ENCODE measurements at places on chromosomes 2 and 18. TPM values are rescaled to one million over a fixed set of nuclear protein-coding genes. Genes with fewer than 3 reads are reported as not detected.

Gene HES6
- total RNA-seq: 8.8 TPM

GRCh38 chr18:32907311-32907585, 134.4 kb upstream of the KLHL14 start:
- no peak for DNase-seq

Gene AFF3
- total RNA-seq: 12.8 TPM

Gene ABCG8
- total RNA-seq: not detected

Gene CAVIN2
- 0.74 TPM for total RNA-seq

Gene FSHR
- 0.95 TPM for total RNA-seq

DNA sequence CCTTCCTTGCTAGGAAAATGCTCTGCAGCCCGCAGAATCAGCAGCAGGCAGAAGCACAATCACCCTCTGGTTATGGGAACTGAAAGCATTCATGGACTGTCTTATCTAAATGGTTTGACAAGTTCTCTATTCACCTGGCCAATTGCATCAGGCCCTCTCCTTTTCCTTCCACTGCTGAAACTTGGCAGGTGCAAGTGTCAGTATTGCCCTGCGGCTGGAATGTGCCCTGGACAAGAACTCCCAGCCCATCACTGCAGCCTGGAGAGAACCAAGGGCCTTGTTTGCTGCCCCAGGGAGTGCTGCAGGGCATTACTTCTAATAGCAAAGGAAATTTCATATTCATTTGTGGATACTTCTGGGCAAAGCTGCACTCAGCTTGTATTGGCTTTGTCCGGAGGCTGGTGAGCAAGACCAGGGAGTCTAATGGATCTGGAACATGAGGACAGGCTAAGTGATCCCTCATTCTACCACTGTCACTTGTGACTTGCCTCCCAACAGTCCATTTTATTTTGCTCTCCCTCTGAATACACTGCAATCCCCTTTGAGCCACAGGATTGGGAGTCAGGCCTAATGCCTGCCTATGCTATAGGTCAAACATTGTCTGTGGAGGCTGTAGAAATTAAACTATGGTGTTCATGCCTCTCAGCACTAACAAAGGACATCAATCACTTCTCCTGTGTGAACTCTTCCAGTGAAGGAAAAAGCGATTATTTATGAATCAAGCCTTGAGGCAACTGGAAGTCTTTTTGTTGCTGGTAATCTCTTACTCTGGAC, 116.9 kb downstream of the LYPD6B start:
- peak; percentile 52 for DNase-seq

Gene ZNF396
- total RNA-seq: 2.8 TPM

- no peak for DNase-seq
These were observed 364.9 kb upstream of the TMEFF2 start for GRCh38 chr2:192559587-192559986.

- DNase-seq: peak; percentile 22
These were observed 31.3 kb downstream of the PTPRM start for GRCh38 chr18:7598167-7599047.

GRCh38 chr2:10007921-10008808, 35.2 kb upstream of the KLF11 start:
- DNase-seq: no peak

GRCh38 chr2:123928358-123928757, 96.7 kb upstream of the CNTNAP5 start:
- no peak for DNase-seq

Gene ZC3H6
- 10.7 TPM for total RNA-seq

GRCh38 chr2:8065191-8065590, 616.7 kb upstream of the ID2 start:
- DNase-seq: no peak

DNA sequence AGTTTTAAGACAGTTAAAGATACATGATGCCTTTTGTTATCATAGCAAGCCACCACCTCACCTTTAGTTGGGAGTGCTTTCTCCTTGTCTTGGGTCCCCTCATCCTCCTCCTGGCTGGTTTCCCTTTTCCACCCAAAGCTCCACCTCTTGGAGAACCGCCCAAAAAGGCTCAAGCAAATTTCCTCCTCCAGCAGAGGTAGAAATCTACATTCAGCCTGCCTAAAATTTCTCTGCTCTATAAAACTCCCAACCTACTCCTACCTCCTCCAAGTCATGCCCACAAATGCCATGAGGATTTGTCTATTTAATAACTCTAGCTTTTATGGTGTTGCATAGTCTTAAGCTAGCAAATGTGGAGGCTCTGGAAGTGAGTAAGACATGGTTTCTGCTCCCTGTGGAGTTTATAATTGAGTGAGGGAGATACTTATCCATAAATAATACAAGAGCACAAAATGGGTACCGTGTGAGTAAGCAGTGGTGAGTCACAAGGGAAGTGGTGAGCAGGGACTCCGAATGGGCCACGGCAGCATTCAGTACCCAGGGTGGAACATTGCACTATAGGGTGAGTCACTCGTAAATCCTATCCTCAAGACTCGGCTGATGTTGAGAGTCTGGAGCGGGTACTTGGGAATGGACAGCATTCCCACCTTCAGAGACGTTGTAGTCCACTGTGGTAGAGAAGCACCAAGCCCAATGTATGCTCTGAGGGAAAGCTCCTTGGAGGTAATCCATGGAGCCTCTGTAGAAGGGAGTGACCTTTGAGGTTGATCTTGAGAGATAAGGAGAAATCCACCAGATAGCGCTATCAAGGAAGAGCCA, 146.3 kb downstream of the RTN4 start:
- no peak for DNase-seq

- no peak for DNase-seq
These were observed 766 bp downstream of the SNTG2 start for GRCh38 chr2:951224-952006.

DNA sequence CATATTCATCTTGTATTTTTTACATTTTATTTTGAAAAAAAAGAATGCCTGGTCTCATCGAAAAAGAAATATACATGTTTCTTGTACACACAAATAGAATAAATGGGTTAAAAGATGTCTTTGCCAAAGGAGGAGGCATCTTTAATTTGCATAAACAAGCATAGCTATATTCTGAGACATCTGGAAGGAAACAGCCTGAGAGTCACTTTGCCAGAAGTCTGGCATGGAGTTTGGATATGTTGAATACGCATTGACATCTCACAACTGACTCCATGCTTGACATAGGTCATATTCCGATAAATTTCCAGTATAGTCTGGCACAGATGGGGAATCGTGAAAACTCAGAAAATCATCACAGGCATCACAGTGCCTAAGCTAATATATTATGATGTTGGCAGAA, 1317.5 kb upstream of the CELF4 start:
- no peak for DNase-seq

DNA sequence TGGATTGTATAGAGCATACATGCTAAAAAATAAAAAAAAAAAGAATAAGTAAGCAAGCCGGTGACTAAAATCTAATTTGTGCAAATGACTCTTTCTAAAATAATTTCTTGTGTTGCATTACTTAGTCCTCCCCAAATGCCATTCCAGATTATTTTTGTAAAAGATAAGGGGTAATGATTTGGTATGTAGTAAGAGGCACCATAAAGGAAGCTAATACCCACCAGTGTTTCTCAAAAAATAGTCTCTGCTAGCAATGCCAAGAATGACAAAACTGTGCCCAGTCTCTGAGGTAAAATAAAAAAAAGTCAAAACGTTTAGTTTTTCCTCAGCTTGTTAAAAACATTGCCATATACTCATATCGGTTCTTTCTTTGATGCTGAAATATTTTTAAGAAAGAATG, 2.7 kb downstream of the METTL5 start:
- no peak for DNase-seq

GRCh38 chr2:98140210-98140609, 53.2 kb downstream of the VWA3B start:
- peak; percentile 42 for DNase-seq

Gene UNC80
- total RNA-seq: 0.25 TPM

GRCh38 chr2:61262699-61263098, 100.7 kb downstream of the C2orf74 start:
- no peak for DNase-seq

GRCh38 chr2:79219383-79219988, 59.9 kb upstream of the REG3A start:
- DNase-seq: peak; percentile 74

Gene SERPINB10
- total RNA-seq: not detected

GRCh38 chr2:231707625-231707926, 749 bp upstream of the PTMA start:
- DNase-seq: peak; percentile 71

- DNase-seq: no peak
These were observed 378.9 kb downstream of the NBAS start for GRCh38 chr2:15182275-15182674.

GRCh38 chr2:46549166-46549844, 69.9 kb downstream of the TMEM247 start:
- DNase-seq: no peak

Measured in cardiac muscle cell (in vitro differentiated cells and primary cell).